ENCODE measurements at places on chromosomes 2 and 18. TPM values are rescaled to one million over a fixed set of nuclear protein-coding genes. Genes with fewer than 3 reads are reported as not detected.

Gene SOS1
- polyA plus RNA-seq, result 13.1 TPM

Gene HOXD11
- polyA plus RNA-seq, result not detected

DNA sequence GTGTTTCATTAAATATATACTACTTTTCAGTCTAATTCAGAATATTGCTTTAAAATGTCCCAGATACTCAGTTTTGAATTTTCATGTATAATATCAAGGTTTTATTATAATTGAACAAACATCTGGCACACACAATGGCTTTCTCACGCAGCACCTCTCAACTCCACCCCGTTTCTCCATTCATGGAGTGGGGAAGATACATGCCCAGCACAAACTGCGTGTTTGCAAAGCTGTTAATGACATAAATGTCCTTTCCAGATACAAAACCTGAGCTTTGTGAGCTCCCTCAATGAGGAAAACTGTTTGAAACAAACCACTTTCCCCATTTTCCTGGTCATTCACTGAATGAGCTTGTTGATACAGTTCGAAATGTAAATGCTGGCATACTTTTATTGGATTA, 150.3 kb upstream of the RASGRP3 start:
- no peaks in the 10 kb centered on the region for H3K4me1 ChIP-seq
- H3K27ac ChIP-seq, result no peak overlapping the region
- no peak for DNase-seq
- no peak overlapping the region for H3K4me3 ChIP-seq
- no peaks in the 10 kb centered on the region for H3K36me3 ChIP-seq

DNA sequence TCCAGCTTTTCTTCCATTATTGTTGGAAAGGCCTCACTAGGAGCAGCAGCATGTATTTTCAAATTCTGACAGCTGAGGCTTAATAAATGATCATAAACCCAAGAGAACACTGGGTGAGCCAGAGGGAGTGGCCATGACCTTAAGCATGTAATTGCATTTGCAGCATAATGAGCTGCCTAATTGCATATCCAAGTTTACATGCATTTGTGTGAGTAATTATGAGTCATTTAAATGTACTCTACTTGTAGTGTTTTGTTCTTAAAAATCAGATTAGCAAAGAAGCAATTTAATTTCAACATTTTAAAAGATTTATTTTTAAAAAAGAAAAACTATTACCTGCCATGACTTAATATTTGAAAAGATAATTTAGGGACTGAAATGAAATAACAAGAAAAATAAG, 74.8 kb downstream of the NOL10 start:
- H3K4me1 ChIP-seq, result no peaks in the 10 kb centered on the region
- no peak overlapping the region for H3K4me3 ChIP-seq
- H3K36me3 ChIP-seq, result no peaks in the 10 kb centered on the region
- no peak for DNase-seq
- no peaks in the 10 kb centered on the region for H3K27me3 ChIP-seq

DNA sequence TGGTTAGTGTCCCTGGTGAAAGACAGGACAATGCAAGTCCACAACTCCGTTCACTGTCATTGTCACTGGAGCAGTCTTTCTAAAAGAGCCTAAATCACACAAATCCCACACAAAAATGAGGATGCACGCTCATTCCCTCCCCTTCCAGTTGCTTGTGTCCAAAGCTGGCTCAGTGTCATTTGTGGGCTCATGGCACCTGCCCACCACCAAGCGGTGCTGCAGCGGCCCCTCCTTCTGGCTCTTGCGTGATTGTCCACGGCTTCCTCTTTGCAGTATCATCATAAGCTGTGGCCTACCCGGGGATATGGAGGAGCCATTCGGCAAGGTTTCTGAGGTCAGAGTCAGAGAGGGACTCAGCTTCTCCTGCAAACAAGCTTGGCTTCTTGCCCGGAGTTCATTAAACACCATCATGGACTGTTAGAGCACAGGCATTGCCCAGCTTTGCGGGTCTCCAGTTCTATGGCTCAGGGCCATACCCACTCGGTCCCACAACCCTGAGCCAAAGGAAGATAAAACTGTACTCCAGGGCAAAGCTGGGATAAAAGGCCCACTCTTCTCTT, 179.4 kb upstream of the AGAP1 start:
- no peak for DNase-seq
- H3K4me3 ChIP-seq, result no peak overlapping the region
- H3K36me3 ChIP-seq, result no peaks in the 10 kb centered on the region
- H3K27ac ChIP-seq, result no peak overlapping the region
- H3K27me3 ChIP-seq, result no peaks in the 10 kb centered on the region
- no peaks in the 10 kb centered on the region for H3K4me1 ChIP-seq

- no peak overlapping the region for H3K4me3 ChIP-seq
- H3K27ac ChIP-seq, result no peak overlapping the region
- DNase-seq, result no peak
- peaks cover 18% of the 10 kb centered on the region for H3K4me1 ChIP-seq
- H3K27me3 ChIP-seq, result no peaks in the 10 kb centered on the region
Measured at GRCh38 chr2:128408349-128409305, 90.0 kb upstream of the HS6ST1 start.

DNA sequence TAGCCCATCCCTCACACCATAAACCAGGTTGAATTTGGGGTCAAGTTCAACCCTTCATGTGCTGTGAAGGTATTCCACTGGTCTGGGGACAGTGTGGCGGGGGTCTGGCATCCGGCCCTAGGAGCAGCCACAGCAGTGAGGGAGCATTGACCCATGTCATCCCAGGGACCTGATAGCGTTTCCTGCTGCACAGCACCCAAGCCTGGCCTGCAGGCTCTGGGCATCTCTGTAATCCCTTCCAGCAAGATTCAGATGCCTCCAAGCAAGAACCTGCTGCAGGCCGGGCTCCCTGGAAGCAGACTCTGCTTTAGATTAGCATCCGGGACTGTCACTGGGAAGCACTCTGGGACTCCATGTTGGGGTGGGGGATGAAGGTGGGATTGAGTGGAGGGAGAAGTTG, 90.4 kb downstream of the TFCP2L1 start:
- no peaks in the 10 kb centered on the region for H3K36me3 ChIP-seq
- no peaks in the 10 kb centered on the region for H3K27me3 ChIP-seq
- H3K4me1 ChIP-seq, result 0 out of 2 replicates have a peak, but pooled peaks cover 4% of the 10 kb centered on the region
